ENCODE measurements at places on chromosomes 16 and 17. TPM values are rescaled to one million over a fixed set of nuclear protein-coding genes. Genes with fewer than 3 reads are reported as not detected.

Gene ABCA10
- total RNA-seq: not detected

Gene CDH3
- 97.2 TPM for total RNA-seq

Gene DCTPP1
- total RNA-seq: 78.1 TPM

Gene LPO
- total RNA-seq: 0.11 TPM

Gene MMP25
- total RNA-seq: 14.2 TPM

Gene LIMD2
- 94.4 TPM for total RNA-seq

Gene KRT32
- not detected for total RNA-seq
